LNCaP clone FGC (cell line): ENCODE measurements at places on chromosomes 4 and X.

DNA sequence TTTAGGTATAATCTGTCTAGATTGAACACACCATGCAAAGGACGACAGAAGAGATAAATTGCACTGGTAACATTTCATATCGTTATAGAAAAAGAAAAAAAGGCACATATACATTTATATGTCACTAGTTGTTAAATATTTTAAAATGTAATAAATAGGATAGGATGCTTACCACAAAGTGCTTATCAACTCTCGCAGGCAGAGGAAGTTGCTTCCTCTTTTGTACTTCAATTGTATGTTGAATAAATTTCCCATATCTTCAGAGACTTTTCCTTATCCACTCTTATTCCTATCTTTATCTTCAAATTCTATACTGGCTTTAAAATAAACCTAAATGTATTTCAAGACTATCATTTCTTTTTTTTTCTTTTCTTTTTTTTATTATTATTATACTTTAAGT, 163.3 kb upstream of the SPOCK3 start:
- no peak for DNase-seq

DNA sequence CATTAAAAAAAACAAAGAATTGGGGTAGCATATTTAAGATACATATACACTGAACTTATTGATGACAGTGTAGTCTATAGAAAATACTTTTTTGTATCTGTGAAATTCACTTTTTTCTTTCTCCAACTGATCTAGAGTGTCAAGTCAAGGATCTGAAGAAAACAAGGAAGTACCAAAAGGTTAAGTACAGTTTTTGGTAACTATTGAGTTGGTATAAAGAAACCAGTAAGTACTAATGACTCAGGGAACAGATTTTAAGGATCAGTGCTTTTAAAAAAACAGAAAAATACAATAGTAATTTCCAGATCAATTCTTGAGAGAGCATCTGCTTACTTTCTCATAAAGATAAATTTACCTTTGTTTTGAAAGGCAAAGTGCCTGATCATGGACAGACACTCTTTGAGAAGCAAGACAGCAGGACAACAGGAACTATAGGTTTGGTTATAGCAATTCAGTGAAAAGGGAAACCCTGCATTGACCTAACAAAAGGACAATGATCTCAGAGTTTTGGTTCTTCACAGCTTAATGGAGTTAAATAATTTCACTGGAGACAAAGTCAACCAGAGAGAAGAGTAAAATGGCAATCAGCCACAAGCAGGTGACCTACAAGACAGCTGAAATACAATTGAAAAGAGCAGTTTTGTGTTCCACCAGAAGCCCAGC, 23.4 kb downstream of the TRMT10A start:
- no peak for DNase-seq

DNA sequence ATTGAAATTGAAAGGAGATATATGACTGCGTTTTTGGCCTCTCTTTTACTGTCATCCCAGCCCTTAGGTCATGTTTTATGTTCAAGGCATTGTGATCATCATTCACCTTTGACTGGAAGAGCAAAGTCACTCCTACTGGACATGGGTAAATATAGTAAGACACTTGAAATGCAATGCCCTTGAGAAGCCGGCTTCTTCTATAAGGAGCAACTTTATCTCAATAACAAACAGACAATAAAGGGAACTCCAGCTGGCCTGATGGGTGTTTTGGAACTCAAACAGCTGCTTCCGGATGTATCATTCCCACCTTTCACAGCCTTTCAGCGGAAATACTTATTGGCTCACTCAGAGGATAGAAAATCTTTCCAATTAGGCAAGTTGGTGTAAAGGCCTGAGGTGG, 65.1 kb upstream of the C4orf54 start:
- no peak for DNase-seq

GRCh38 chrX:682892-683291, 52.3 kb downstream of the SHOX start:
- no peak for DNase-seq

- DNase-seq: no peak
Observed at GRCh38 chr4:37664696-37665095, 21.5 kb downstream of the RELL1 start.

DNA sequence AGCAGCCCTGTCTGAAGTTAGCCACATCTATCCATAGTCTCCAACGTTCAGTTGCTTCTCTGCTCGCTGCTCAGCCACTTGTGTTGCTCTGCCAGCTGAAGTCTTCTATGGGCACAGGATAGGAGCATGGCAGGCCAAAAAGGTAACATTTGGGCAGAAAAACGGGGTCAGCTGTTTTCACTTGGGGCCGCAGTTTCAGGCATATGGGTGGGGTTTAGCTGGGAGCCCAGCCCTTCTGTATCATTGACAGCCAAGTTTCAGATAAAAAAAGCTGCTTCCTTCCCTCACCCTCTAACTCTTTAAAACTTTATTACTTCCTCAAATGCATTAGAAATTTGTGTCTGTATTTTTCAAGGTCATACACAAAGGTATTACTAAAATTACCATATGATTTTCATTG, 18.4 kb upstream of the MANBA start:
- no peak for DNase-seq

- DNase-seq: no peak
Observed at GRCh38 chrX:147788641-147789350, 122.9 kb upstream of the FMR1 start.

GRCh38 chr4:1880332-1880731, 9.1 kb downstream of the NSD2 start:
- DNase-seq: peak; percentile 84

DNA sequence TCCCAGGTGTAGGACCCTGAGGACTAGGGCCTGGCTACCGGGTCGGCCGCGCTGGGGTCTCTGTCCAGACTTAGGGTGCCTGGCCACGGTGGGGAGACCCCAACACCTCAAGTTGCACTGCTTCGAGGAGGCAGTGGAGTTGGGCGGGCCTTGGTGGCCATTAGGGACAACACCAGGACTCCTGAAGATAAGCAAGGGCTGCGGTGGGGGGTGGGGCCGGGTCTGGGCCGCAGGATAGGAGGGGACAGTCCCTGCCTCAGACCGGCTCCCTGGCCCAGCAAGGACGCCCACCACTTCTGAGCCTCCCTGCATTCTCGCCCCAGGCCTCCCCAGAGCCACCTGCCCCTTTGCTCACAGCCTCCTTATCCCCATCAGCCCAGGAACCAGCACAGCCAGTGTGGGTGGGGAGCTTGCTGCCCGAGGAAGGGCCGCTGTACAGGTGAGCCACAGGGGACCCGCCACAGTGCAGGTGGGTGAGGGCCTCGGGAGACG, 5.5 kb upstream of the MXD4 start:
- DNase-seq: no peak

DNA sequence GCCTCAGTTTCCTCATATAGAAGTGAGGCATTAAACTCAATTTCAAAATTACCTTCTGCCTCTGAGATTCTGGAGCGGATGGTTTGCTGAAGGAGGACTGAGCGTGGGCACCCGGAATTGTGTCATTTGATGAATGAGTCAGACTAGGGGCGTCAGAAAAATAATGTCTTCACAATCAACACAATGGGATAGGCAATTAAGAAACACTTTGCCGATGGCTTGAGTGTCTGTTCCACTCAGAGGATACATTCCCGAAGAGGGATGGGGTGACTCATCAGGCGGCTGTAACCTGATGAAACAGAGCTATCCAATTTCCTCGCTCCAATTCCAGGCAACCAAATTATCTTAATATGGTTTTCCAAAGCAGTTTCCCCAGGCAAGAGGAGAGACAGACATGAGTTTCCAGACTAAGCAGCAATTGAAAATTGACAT, 1.2 kb upstream of the CHRNA9 start:
- no peak for DNase-seq

GRCh38 chr4:113893546-113893945, 85.9 kb downstream of the ARSJ start:
- DNase-seq: no peak

DNA sequence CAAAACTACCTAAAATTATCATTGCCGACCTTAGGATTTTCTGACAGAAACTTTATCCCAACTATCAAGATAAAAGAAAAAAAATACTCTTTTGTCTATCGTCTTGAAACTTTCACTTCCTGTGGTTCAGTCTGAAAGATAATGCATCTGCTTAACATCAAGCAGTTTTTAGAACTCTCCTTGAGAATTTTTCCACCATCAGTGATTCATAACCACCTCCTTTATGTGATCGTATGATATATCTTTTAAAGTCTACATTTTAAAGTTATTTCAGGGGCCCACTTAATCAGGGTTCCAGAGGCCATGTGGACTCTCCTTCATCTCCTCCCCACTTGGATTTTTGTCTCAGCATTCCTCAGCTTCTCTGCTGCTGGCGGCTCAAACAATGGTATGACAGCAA, 272.8 kb upstream of the TENM3 start:
- DNase-seq: no peak

DNA sequence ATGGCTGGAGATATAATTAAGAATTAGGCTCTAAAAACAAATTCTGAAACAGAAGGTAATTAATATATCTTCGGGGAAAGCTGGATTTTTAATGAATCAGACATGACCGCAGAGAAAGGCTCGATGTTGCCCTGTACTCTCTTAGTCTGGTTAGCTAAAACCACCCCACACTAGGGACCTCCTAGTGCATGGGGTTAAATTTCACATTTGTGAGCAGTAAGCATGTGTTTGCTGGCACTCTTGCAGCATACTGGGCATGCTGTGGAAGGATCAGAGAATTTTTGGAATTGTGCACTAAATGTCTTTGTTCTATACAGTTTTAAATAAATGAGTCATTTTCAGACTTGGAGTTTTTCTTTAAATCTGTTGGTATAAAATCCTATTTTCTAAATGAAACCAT, 475.6 kb upstream of the FTHL17 start:
- no peak for DNase-seq

- no peak for DNase-seq
Observed at GRCh38 chrX:153476666-153477363, 6.4 kb upstream of the HAUS7 start.

DNA sequence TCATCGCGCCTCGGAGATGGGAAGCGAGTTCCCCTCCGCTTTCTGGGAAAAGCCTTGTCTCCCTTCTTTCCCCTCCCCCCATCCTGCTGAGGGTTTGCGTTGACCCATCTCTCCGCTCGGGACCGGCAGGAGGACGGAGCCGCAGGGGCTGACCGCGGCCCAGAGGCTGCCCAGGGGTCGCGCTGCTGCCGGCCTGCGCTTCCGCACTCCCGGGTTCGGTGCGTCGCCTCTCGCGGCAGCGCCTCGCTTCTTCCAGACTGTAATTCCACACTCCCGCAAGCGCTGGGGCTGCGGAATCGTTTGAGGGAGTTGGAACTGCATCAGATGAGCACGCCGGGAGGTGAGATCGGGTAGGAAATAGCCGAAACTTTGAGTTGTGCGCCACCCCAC, 88.3 kb downstream of the BCOR start:
- DNase-seq: no peak

GRCh38 chrX:44747969-44748368, 95.9 kb upstream of the DUSP21 start:
- DNase-seq: no peak

DNA sequence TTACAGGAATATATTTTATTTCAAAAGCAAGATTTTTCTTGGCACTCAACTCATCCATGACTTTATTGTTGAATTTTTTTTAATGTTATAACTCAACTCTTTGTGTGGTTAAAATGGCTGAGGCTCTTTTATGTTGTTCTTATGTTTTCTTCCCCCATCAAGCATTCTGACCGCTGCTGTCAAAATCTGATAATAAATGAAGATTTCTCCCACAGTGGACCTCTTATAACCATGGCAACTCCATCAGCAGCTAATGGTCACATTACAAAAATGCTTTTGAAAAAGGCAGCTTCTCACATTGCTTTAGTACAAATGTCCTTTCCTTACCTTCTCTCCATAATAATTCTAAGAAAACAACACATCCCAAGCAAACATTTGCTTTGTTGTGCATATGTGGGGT, 96.0 kb upstream of the ATOH1 start:
- DNase-seq: no peak

DNA sequence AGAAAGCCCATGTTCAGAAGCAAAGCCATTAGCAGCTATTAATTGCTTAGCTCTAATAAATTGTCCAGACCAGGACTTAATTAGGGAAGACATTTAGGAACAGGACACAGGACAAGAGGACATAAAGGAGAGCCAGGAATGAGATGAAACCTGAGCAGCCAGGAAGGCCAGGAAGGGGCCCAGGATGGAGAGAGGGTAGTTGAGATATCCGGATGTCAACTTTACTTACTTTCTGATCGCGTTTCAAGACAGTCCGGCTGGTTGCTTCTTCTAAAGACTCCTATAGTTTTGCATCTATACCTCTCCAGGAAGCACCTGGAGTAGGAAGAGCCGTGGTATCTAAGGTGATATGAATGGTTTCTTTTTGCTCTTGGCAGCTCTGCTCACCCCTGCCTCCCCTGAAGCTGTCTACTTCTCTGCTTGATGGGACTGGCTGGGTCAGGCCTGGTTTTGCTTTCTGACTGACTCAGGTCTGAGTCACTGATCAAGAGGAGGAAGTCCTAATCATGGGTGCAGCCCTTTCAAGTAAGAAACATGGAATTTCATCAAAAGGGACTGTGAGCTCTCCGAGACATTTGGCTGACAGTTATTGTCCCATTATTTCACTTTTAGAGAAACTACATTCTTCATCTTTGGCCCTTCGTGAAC, 733.3 kb downstream of the RPA4 start:
- no peak for DNase-seq

GRCh38 chrX:26925088-26925487, 538.1 kb downstream of the PPP4R3C start:
- no peak for DNase-seq

DNA sequence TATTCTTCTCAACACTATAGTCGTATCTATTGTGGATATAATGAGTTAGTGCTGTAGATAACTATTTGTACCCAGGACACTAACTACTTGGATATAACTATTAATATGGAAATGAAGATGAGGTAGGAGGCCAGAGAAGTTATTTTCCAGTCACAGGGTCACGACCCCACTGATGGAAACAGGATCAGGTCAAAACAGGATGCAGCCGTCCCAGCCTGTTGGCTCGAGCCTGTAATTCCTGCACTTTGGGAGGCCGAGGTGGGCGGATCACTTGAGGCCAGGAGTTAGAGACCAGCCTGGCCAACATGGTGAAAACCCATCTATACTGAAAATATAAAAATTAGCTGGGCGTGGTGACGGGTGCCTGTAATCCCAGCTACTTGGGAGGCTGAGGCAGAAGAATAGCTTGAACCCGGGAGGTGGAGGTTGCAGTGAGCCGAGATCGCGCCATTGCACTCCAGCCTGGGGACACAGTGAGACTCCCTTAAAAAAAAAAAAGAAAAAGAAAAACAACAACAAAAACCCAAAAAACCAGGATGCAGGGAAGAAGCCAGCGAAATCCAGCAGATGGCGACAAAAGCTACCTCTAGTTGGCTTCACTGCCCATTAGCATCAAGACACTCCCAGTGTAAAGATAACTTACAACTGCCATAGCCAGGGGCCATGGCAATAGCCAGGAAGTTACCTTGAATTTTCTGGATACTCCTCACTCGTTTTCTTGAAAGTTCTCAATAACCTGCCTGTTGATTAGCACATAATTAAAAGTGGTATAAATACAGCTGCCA, 37.9 kb upstream of the NKAP start:
- DNase-seq: peak; percentile 26

- DNase-seq: no peak
Observed at GRCh38 chr4:8795140-8795539, 76.5 kb downstream of the HMX1 start.

DNA sequence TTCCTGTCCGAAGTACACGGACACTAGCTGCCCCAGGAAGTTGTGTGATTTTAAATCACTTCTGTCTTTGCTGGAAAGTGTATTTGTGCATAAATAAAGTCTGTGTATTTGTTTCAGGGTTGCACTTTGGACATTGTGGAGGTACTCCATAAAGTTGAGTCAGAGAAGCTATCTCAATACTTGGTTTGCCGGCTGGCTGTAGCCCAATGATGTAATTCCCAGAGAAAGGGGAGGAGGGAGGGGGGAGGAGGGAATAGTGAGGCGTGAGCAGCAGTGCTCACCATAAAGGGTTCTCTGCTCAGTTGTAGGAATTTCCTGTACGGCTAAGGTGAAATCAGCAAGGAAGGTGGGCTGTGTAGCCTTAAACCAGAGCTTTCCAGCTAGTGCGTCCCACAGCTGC, 7.5 kb downstream of the APEX2 start:
- DNase-seq: no peak
